ENCODE measurements at places on chromosomes 4 and X.
A peak's percentile ranks its signal among the peaks of the same experiment; 100 is the strongest.

DNA sequence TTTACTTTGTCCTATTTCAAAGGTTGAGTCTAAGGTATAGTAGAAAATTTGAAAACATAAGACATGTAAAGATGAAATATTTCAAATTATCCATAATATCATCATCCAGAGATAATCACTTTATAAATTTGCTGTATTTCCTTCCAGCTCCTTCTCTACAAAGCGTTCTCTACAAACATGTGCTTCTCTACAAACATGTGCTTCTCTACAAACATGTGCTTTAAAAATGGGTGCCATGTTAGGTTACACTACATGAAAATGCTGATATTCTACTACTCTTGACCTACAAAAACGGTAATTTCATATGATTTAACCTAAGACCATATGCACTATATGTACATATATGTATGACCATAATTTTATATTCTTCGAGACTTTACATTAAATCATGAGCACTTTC is 92.0 kb downstream of the FBXW7 start:
- DNase-seq: no peak

DNA sequence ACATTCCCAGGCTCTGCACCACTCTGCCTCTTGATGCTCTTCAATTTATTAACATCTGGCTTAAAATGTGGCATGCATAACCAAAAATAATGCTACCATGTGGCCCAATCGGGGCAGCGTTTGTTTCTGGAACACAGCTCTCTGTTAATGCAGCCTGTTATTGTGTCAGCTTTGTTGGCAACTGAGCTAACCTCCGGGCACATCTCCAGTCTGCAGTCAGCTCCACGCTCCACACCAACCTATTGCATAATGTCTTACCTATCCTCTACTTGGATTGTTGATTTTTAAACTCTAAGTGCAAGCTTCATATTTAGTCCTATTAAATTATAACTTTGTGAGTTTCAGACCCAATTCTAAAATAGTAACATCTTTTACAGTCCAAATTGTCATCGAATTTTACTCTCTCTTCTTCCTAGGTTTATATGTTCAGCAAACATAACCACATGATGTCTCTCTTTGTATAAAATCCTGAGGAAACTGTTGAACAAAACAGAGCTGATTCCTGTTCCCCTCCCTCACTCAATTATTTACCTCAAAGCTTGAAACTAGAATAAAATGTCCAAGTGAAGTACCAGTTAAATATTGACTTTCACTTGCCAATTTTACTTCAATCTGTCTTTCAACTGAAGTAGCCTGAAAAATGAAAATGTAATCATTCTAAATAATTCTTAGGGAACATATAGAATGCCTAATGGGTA is 92.2 kb upstream of the RAPGEF2 start:
- DNase-seq: peak; percentile 65

GRCh38 chr4:32042486-32043247 is 1322.5 kb downstream of the PCDH7 start:
- no peak for DNase-seq

DNA sequence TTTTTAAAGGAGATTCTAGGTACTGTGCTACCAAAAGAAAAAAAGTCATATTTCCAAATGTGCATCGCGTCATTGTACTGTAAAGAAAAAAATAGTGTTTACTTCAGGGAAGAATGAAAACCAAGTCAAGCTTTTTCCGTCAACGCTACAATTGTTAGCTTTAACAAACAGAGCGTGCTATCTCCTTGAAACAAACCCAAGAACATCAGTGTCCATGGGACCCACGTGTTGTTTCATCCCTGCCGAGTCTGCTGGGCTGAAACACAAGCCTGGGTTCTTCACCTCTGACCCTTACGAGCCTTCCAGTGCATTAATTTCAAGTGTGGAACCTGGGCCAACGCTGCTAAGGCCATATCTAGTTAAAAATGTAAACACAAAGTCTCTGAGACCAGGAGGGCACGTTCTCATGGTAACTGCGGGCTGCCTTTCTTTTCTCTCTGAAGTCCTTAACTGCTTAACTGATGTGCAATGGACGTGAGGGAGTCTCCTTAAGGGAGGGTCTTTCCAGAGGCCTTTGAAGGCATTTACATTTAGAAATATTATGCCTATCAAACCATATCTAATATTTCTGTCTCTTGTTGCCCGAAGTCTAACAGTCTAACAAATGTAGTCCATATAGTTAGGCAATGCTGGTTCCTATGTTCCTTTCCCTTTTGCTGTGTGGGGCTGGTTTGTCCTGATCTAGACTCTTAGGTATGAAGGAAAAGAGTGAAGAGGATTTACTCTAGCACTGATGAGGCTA is 36.3 kb downstream of the ING2 start:
- no peak for DNase-seq

GRCh38 chr4:188707036-188707435 is 567.8 kb downstream of the TRIML1 start:
- no peak for DNase-seq

- no peak for DNase-seq
These were observed 946.4 kb downstream of the PDHA2 start for GRCh38 chr4:96786306-96786705.

DNA sequence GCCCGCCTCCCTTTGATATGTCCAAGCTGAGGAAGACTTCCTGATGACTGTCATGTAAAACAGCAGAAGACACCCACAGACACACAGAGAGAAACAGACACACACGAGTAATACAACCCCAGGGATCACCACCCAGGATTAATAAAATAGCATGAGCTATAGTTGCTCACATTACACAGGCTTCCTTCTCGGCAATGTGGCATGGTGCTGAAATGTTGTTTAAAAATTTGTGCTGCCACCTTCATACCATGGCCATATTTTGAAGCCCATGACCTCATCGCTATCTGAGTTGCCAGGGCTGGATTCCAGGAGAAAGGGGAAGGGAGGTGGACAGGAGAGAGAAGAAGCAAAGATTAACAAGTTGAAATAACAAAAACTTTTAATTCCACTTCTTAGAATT is 111.7 kb downstream of the SYNPO2 start:
- no peak for DNase-seq

DNA sequence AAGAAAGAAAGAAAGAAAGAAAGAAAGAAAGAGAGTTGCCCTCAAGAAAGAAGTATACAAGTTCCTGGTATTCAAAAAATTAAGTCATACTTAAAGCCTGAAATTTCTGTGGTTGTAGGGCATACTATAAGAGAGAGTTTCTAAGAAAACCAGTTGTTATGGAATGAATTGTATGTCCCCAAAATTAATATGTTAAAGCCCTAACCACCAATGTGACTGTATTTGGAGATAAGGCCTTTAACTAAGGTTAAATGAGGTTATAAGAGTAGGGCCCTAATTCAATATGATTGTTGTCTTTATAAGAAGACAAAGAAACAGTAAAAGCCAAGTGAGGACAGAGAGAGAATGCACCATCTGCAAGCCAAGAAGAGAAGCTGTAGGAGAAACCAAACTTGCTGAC is 521.1 kb downstream of the CCSER1 start:
- no peak for DNase-seq

DNA sequence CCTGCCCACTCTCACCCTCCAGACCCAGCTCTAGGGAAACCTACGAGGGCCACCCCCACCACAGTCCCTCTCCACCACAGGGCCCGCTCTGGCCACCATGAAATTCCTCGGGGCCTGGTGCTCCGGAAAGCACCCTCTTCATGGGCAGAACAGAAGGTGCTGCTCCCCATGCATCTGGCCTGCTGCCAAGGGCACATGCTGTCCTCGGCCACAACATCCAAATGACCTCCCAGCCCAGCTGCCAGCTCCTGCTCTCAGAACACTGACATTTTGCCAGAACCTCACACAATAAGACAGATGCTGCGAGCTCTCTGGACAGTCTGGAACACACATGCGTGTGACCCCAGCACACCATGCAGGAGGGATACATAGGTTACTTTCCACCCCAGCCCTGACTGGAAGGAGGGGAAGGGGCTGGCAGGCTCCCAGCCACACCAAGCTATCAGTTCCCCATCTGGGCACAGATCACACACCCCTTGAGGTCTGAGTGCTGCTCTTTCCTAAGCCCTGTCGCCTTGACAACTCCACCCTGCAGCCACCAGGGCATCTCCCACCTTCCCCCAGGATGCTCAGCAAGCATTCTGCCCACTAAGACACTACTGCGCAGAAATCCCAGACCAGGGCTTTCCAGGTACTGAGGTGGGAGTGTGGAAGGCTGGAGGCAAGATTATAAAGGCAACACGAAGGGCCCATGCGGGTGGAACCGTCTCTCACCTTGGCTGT is 5.8 kb downstream of the CCNQ start:
- DNase-seq: no peak

GRCh38 chrX:77719388-77719787 is 66.6 kb downstream of the ATRX start:
- no peak for DNase-seq

DNA sequence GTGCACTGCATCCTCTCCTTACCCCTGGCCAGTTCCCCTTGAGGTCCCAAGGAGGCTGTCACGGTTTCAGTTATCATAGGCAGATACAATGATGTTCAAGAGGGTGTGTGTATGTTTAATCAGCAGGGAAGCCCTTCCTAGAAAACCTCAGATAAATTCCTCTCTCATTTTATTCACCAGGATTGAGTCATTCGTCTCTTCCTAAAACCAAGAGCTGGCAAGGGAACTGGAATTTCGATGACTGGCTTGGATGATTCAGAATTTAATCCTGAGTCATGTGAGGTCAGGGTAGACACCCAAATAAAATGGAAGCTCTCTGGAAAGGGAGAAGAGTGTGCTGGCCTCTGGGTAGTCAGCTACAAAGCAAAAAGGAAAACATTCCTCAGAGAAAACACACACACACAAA is 106.2 kb upstream of the RAPGEF2 start:
- DNase-seq: peak; percentile 98

- peak; percentile 94 for DNase-seq
These were observed 15.6 kb upstream of the CWH43 start for GRCh38 chr4:48970471-48970921.

DNA sequence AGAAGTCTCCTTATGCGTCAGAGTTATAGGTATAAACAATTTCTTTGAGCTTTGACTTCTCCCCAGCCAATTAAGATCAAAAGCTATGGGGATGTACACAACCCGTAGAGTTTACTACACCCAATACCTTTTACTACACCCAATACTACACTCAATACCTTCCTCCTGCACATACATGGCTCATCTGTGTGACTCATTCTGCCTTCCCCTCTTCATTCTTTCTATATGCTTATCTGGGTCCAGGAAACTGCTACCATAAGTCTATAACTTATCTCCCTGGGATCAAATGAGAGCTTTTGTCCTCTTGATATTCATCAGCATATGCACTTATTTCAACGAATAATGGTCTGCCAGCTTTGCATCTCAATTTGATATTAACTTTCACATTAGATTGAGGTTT is 28.2 kb downstream of the ANKRD50 start:
- no peak for DNase-seq

DNA sequence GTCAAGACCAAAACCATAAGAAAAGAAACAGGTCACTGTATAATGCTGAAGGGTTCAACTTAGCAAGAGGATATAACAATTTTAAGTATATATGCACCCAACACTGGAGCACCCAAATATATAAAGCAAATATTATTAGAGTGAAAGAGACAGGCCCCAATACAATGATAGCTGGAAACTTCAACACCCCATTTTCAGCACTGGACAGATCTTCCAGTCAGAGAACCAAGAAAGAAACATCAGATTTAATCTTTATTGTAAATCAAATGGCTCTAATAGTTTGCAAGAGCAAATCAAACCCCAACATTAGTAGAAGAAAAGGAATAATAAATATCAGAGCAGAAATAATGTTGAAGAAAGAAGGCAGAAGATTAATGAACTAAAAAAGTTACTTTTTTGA is 36.2 kb downstream of the MAGED4 start:
- no peak for DNase-seq

DNA sequence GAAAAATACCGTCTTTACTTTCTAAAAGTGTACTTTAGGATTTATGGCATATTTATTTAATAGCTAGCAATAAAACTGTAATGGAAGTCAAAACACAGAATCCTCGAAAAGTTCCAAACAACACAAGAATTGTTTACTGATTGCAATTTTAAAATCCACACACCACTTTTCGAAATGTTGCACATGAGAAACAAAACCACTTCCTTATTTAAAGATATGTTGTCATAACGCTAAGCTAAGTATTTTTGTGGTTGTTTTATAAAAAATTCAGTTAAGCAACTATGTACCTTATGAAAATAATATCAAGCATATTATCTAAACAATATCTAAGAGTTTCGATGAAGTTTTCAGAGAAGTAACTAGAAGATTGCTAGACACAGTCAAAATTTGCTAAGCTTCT is 344 bp downstream of the TMPRSS11D start:
- DNase-seq: no peak

- DNase-seq: peak; percentile 59
These were observed 121.9 kb upstream of the SMIM10 start for GRCh38 chrX:134868771-134869495.

DNA sequence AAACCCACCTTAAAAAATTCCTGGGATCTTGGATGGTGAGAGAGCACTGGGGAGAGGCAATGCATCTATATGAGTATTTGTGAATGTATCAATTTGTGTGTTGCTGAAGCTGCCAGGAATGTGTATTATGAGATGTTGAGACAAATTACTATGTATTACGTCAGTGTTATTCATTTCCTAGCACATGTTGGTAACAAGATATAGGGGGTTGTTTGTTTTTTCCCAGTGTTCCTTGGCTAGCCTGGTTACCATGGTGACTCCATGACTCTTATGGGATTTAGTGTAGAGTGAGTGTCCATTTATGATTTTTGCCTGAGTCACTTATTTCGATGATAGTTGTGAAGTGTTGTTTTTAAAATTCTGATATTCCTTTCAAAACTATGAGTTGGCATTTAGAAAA is 65.6 kb downstream of the RAB40A start:
- peak; percentile 86 for DNase-seq

GRCh38 chr4:98929341-98930267 is 671 bp upstream of the EIF4E start:
- DNase-seq: peak; percentile 90

- no peak for DNase-seq
These were observed 163.3 kb downstream of the PTCHD1 start for GRCh38 chrX:23497919-23498318.

GRCh38 chrX:109707720-109708119 is 25.3 kb downstream of the ACSL4 start:
- DNase-seq: no peak

DNA sequence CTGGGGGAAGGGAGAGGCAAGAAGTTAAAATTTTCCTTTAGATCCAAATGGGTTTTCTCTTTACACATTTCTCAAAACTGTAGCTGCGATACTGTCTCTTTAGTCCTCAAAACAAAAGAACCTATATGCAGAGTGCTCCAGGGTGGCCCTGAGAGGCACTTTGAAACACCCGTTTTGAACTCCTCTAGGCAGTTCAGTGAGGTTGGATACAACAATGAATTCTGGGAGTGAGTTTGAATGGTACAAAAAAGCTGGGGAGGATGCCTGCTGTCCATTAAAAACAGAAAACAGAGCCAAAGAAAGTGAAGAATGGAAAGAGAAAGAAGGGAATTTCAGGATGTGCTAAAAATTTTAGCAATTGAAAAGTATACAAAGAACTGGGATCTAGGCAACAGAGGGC is 23.1 kb downstream of the ENOX2 start:
- no peak for DNase-seq

Data from fibroblast of upper back skin (primary cell).